ENCODE measurements at places on chromosomes 7 and 10.

DNA sequence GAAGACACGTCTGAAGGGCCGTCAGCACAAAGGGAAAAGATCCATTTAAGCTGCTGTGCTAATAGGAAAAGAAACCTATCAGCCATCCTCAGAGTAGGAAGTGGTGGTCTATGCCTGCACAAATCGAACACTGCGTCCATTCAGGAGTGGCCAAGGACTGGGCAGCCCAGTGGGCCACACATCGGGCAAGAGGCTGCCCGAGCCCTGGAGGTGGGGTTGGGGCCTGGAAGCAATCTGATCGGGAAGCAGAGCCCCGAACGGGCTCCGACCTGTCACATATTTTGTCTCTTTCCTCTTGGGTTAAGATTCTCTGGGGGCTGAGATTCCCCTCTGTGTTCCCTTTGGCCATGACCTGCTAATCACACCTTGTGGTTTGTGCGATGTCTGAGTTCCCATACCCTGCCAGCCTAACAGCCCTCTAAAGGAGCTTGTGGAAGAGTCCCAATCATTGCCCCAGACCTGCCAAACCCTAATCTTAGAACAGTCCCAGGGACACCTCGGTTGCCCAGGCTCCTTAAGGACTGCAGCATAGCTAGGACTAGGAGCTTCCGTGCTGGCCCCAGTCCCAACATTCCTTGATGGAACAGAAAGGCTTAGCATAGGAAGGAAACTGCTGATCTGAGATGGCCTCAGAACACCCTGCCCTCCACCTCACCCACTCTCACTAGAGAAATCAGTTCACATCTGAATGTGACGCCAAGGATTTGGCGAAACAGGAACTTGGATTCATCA lies 77.9 kb upstream of the SAMD8 start:
- DNase-seq: no peak

GRCh38 chr10:14001298-14002040 lies 329.3 kb downstream of the FRMD4A start:
- DNase-seq: no peak

DNA sequence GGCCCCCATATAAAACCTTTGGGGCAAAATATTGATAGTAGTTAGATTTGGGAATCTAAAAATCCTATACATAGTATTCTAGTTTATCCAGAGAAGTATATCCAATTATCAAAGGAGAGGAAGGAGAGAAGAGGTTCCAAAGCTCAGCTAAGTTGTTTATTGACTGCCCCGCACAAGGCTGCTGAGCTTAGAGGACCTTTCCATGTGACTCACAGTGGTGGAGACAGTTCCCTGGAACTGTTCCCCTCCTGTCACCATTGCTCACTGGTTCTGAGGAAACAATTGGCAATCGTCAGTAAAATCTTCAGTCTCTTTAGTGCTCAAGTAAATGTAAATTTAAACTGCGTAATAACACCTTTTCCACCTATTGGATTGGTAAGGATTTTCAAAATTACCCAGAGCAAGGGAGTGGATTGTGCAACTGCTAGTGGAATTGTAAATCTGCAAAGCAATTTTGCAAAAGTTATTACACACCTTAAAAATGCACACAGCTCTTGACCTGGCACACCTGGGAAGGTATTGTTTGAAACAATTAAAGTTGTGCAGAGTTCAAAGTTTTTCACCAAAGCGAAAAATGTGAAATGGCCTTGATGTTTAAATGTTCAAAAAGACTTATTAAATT lies 63.1 kb downstream of the EEPD1 start:
- DNase-seq: no peak

- DNase-seq: no peak
These were observed 361.1 kb upstream of the SHH start for GRCh38 chr7:156173346-156173745.

GRCh38 chr10:113422371-113422770 lies 130.5 kb upstream of the HABP2 start:
- no peak for DNase-seq

DNA sequence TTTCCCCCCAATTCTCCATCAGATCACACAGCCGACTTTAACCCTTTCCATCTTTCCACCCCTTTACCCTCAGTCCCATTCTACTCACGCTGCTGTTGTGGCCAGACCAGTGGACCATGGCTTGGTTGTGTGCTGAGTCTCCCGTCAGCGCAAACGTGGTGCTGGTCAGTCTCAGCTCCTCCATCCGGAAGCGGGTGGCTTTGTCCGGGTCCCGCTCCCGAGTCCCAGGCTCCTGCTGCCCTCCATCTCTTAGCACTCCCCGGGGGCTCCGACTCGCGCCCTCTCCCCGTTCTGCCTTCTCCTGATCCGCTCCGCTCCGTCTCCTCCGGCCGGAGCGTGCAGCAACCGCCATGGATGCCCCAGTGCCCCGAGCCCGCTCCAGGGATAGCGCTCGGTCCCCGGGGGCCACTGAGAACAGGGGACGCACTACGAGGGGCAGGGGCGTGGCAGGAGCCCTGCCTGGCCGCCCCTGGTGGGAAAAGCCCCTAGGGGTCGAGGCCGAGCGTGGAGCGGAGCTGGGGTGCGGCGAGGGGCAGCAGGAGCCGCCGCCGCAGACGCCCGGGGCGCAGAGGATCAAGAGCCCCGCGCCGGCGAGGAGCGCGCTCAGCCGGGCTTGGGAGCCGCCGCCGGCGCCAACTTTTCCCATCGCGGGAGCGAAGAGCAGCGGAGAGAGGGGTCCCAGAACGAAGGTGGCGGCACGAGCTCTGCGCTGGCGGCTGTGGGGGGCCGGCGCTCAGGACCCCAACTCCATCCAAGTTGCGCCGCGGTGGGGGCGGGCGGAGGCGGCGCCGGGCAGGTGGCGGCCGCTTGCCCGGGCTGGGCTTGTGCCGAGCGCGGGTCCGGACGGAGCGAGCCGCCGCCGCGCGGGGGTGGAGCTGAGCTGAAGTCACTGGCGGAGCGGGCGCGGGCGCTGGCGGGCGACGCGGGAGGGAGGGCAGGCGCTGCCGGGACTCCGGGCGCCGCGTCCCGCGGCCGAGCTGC lies at the start of gene SORCS1:
Gene SORCS1, minus strand, starts transcription at position 826 of the 981 bp plus-strand sequence.
- DNase-seq: no peak

- DNase-seq: no peak
These were observed 85.2 kb downstream of the CHST15 start for GRCh38 chr10:124008187-124008586.

GRCh38 chr10:15813415-15813814 lies 46.9 kb downstream of the MINDY3 start:
- DNase-seq: no peak

DNA sequence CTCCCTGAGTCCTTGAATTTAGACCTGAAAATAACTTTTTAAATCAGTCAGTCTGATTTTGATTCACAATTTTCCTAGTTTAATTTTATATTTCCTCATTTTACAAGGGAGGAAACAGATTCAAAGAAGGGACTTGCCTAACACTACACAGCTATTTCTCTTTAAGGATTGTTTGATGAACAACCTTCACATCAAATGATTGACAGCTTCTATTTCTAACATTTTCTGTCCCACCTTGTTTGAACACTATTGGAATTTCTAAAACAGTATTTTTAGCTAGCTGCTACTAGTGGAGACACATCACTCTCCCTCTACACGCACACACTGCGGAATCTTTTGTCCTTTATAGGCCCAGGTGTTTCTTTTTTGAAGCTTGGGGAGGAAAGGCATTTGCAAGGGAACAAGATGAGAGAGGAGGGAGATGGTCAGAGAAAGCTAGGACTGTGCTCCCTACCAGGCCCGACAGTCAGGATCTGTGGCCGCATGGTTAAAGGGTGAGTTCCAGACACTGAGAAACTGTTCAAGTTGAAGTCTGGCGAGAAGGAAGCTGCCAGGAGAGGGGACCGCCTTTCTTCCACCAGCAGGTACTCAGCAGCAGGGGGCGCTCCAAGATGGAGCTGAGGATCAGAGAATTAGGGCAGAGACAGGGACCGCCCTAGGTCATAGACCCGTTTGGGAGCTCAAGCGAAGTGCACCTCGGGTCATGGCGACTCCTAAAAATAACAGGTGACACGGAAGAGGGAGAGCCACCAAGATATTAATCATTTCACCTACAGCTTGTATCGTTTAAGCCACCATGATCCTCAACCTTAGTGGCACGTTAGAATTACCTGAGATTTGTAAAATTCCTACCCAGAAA lies 49.7 kb downstream of the DNAJC12 start:
- peak; percentile 32 for DNase-seq

- no peak for DNase-seq
These were observed 26.1 kb upstream of the CHCHD3 start for GRCh38 chr7:133108023-133108422.

DNA sequence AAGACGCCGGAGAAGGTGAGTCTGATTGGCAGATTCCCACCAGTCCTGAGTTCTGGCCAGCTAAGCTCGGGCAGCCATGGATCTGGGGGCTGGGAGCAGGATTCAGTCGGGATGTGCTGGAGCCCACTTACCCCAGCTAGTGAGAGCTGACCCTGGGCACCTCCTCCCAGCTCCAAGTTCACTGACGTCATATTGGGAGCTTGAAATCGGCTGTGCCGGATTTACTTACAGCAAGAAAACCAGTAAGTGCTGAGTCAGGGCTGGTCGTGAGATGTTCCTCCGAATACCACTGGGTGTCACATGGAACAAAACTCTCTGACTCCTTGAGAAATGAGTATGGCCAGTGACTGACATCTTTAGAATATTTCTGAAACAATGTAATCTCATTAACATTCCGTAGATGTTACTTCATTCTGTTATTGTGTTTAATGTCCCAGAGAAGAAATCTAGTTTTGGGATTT lies 621.2 kb downstream of the SDK1 start:
- DNase-seq: no peak

- DNase-seq: no peak
These were observed 605 bp downstream of the SUFU start for GRCh38 chr10:102504179-102504975.

- DNase-seq: no peak
These were observed 370.1 kb downstream of the FRMD4A start for GRCh38 chr10:13960603-13961002.

- DNase-seq: no peak
These were observed 31.8 kb downstream of the RAMP3 start for GRCh38 chr7:45189151-45189970.

- no peak for DNase-seq
These were observed 32.1 kb downstream of the LOXL4 start for GRCh38 chr10:98235846-98236245.

GRCh38 chr10:11284291-11285085 lies 266.8 kb downstream of the CELF2 start:
- DNase-seq: no peak

DNA sequence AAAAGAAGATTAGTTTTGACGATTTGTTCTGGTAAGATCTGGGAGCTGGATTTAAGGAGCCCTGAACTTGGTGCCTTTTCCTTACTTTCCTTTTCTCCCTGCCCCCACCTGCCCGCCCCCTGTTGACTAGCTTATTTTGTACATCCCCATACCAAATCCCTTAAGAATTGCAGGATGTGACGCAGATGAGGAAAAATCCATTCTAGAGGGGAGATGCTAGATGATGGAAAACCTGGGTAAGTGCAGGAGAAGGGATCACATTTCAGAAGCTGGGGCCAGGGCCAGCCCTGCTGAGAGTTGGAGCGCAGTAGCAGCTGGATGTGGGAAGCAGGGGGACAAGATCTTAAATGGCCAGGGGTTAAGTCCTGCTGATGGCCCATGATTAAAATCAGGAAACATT lies 93.9 kb downstream of the CCDC3 start:
- no peak for DNase-seq

DNA sequence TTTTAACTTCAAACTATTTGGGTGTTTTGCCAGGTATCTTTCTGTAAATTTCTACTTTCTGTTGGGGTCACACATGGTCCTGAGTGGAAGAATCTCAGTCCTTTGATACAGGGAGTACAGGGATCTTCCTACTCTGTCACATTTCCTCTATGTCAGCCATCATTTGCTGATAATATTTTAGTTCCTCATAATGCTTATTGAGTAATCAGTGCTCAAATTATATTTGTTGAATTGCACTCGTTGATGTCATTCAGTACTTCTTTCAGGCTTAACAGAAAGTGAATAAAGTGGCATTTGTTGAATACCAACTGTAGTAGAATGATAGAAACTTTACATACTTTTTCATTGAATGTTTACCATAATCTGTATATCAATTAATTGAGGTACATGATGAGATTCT lies 31.9 kb downstream of the WDR11 start:
- no peak for DNase-seq
